Mesothelial cell of epicardium (in vitro differentiated cells): ENCODE measurements at places on chromosomes 7 and 10. TPM values are rescaled to one million over a fixed set of nuclear protein-coding genes. Genes with fewer than 3 reads are reported as not detected.

GRCh38 chr10:94138391-94138790 lies 144.7 kb downstream of the PLCE1 start:
- H3K36me3 ChIP-seq, result no peaks in the 10 kb centered on the region
- no peak overlapping the region for H3K4me3 ChIP-seq
- peaks cover 2% of the 10 kb centered on the region for H3K27me3 ChIP-seq
- no peak for DNase-seq

DNA sequence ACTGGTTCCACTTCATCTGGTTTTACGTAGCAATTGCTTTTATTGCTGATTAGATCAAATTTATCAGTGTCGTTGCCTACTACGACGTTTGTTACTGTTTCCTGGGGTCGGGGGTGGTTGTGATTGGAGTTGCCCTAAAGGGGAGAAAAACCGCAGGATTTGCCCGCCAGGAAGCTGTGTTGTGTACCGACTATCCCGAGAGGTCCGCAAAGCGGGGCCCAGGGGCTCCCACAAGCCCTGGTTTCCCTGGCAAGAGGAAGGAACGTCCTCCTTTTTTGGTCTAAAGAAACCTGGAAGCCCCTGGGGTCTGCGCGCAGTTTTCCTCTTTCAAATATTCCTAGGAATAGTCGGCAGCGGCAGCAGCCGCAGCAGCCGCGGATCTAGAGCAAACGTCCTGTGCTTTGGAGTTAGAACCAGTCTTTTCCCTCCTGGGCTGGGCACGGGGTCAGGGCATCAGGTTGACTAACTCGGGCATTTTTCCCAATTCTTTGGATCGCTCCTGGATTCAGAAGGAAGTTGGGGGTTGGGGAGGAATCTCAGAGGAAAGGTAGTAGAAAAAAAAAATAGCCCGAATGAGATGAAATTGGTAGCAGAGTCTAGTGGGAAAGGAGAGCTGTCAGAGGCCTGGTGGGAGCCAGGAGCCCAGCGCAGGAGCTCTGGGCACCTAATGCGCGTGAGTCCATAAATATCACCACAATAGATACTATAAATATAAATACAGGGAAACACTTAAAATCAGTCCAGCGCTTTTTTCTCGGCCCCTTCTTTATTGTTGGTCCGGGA lies 4.6 kb downstream of the VAX1 start:
- no peaks in the 10 kb centered on the region for H3K36me3 ChIP-seq
- DNase-seq, result no peak
- peak overlapping the region; percentile 54 for H3K4me3 ChIP-seq

FAM171A1 gene
- 70.7 to 75.3 TPM (median 73.6 TPM) in 3 replicates for total RNA-seq

WASHC2C gene
- total RNA-seq, result 40.6 to 48.4 TPM (median 43.7 TPM) in 3 replicates

EBF3 gene
- 1.1 to 1.4 TPM (median 1.2 TPM) in 3 replicates for total RNA-seq

CDNF gene
- 1.7 to 2.3 TPM (median 2.2 TPM) in 3 replicates for total RNA-seq

TUBB8 gene
- total RNA-seq, result 0.33 to 0.67 TPM (median 0.41 TPM) in 3 replicates
